ENCODE measurements at places on chromosomes 1 and 21.

DNA sequence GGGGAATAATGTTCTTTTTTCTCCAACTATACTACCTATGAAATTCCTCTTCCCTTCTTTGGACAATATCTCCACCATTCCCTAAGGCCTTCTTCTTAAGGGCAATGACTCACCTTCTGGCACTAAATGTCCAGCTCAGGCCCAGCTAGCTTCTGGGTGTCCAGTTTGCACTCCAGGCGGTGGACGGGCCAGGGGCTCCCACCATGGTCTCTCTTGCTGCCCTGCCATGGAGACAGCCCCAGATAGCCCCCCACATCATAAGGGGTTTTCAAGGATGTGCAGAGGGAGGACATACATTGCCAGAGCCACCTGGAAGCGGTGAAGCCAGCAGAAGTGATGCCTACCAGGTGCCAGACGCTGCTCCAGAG, 43.8 kb downstream of the C1orf198 start:
- DNase-seq = no peak

DNA sequence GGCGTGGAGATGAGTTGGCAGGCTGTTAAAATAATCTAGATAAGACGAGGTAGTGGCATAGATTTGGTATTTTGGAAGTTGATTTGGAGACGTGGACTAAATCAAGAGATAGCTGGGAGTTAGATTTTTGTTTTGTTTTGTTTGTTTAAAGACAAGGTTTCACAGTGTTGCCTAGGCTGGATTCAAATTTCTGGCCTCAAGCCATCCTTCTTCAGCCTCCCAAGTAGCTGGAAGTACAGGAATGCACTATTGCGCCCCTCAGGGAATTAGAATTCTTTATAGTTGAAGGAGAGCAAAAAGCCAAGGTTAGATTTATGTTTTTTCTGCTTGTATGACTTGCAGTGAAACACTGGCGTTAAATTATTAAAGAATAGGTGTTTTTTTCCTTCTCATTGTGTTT, 22.3 kb upstream of the SNRPE start:
- DNase-seq = no peak

DNA sequence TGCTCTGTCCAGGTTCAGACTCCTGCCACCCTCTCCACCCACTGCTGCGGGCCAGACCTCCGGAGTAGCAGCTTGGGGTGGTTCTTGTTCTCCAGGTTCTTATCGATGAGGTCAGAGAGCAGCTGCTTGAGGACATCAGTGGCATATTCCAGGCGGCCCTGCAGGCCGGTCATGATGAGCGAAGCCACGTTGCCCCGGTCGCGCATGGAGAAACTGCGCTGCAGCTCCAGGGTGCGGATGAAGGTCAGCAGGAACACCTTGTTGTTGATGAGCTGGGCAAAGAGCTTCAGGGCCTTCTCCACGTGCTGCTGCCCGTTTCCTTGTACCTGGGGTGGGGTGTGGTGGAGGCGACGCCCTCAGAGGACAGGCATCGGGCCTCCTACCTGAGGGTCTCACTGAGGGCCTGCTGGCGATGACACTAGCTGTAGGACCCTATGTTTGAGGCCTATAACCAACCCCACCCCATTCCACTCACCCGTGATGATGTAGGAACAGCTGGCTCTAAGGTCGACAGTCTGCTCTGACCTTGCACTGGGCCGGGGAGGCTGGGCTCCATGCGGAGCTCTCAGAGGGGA, 131.2 kb upstream of the CD34 start:
- no peak for DNase-seq

DNA sequence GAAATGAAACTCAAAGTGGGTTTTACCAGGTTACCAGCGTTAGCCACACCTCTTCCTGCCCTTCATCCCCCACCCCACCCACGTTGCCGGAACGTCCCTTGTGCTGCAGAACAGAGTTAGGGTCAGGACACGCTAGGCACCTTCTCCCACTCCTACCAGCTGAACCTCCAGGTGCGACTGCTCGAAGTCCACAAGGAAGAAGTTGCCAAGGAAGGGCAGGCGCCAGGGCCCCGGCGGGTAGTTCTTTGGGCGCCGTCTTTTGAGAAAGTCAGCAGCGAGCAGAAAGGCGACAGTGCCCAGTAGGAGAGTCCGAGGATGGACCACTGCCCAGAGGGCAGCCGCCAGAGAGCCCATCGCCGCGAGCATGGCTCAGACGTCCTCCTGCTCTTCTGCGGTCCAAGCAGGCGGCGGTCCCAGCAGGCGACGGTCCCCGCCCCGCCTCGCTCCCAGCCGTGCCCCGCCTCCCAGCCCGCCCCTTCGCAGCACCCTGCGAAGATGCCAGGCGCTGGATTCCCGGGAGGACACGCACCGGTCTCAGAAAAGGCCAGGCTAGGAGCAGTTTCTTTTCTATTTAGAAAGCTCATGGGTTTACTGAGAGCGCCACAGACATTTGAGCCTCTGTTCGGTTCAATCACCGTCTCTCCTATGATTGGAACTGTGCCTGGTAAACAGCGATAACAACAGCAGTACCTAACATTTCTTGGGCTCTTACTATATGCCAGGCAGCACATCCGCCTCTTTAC, at the start of gene CYP2J2:
Gene CYP2J2, minus strand, starts transcription at position 393 of the 743 bp plus-strand sequence. Its CDS starts 27 bp downstream, at position 366.
- DNase-seq = peak; percentile 27

- no peak for DNase-seq
Observed at GRCh38 chr1:10904396-10905358, 107.8 kb upstream of the TARDBP start.

- no peak for DNase-seq
Observed at GRCh38 chr1:41652384-41653265, 168.1 kb upstream of the EDN2 start.

DNA sequence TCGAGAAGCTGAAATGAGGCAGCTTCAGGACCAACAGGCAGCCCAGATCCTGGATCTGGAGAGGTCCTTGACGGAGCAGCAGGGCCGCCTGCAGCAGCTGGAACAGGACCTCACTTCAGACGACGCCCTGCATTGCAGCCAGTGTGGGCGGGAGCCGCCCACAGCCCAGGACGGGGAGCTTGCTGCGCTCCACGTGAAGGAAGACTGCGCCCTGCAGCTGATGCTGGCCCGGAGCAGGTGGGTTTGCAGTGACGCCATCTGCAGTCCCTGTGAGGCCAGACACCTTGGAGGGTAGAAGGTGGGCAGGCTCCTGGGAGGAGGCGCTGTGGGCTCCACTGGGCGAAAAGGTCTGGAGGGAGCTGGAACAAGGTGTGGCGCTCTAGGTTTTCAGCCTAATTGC, 39.7 kb downstream of the PCNT start:
- no peak for DNase-seq

GRCh38 chr1:168136709-168137514, at the start of gene GPR161:
Gene GPR161, minus strand, starts transcription at chr1:168136930. Its CDS starts 32,080 bp downstream, at chr1:168104850.
- DNase-seq = peak; percentile 9

DNA sequence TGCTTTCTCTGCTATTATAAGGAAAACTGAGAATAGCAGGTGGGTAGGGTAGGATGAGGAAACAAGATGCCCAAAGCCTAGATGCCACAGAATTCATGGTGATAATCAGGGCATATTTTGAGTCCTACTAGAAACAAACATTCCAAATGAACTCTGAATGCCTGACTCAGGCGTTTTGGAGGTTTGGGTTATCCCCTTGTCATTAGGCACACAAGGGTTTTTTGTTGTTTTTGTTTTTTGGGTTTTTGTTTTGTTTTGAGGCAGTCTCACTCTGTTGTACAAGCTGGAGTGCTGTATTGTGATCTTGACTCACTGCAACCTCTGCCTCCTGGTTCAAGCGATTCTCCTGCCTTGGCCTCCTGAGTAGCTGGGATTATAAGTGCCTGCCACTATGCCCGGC, 19.2 kb downstream of the SYNC start:
- DNase-seq = no peak

- DNase-seq = no peak
Observed at GRCh38 chr21:41783476-41784180, 16.8 kb upstream of the RIPK4 start.

GRCh38 chr1:27408151-27408550, 15.7 kb downstream of the GPR3 start:
- DNase-seq = no peak

DNA sequence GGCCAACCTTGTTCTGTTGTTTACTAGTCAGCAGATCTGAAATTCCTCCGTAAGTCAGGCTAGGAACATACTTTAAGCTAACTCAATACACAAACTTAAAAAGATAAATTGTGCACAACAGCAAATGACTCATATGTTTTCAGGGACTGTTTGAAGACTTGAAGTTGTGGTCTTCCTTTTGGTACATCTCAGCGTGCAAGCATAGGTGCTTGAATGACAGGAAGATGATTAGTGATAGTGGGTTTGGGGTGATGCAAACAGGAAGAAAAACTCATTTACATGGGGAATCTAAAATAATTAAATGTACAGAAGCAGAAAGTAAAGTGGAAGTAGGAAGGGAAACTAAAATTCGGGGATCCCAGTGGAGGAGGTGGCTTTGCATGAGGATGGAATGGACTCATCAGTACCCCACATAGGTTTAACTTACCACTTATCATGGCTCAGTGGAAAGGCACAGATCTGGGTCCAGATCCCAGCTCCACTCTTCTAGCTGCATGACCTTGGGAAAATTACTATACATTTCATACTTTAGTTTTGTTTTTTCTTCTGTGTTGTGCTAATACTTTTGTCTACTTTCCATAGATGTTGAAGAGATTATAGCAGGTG, 122.3 kb downstream of the XCL2 start:
- DNase-seq = peak; percentile 80

- DNase-seq = no peak
Observed at GRCh38 chr21:15624646-15625045, 105.1 kb upstream of the USP25 start.

- peak; percentile 65 for DNase-seq
Observed at GRCh38 chr1:243264717-243265116, 8.9 kb downstream of the SDCCAG8 start.

DNA sequence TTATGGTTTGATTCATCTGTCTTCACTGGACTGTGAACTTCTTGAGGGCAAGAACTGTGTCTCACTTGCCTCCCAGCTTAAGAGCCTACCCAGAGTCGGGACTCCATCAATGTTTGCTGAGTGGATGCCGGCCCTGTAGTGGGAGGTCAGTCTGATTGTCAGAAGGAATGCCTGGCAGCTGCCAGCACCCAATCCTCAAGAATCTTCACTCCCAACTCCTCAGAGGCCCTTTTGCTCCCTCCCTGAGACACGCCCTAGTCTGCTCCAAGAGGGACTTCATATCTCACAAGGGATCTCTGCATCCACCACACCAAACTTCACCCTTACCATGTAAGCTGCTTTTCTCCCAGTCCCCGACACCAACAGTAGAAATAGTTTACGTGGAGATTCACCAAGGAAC, 15.2 kb upstream of the KDM4A start:
- DNase-seq = no peak

DNA sequence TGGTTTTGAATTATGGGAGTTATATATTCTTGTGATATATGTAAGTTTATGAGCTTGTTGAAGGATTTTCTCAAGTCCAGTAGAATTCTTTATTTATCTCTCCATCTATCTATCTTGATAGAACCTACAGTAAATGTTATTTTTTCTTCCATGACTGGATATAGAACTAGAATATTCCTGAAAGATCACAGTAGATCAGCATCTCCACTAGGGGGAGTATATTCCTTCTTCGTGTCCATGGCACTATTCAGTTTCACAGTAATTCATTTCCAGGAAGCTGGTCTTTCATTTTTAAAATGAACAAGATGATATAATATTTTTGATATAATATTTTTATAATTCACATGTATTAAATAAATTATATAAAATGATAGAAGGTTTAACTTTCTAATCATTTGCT, 18.8 kb downstream of the TMPRSS15 start:
- DNase-seq = peak; percentile 11

DNA sequence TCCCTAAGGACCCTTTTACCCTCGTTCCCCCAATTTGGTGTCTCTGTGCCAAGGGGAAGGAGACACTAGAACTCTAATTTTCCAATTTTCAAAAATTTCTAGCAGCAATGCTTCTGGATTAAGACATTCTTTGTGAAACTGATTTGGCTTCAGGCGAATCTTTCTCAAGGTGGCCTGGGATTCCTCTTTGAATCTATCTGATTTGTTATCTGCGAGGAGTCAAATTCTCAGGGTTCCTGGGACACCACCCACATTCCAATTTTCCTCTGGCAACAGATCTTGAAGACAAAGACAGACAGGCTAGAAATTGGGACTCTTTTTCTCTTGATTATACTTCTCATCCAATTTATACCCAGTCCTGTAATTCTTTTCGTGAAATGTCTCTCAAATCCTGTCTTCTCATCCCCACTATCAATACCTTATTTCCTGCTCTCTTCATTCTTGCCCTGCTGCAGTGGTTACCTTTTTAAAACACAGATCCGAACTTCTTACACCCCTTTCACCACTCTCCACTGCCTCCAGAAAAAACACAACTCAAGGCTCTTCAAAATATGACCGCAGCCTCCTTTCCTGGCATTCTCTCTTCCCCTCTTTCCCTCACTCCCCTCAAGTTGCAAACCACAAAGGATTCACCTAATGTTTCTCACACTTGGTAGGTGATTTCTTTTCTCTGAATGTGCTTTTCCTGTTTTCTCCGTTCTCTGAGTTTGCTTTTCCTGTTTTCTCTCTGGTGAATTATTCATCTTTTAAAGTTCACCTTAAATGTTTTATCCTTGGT, 2.7 kb upstream of the MPZL1 start:
- DNase-seq = no peak

GRCh38 chr1:228315945-228316588, 90.6 kb downstream of the TRIM11 start:
- no peak for DNase-seq

DNA sequence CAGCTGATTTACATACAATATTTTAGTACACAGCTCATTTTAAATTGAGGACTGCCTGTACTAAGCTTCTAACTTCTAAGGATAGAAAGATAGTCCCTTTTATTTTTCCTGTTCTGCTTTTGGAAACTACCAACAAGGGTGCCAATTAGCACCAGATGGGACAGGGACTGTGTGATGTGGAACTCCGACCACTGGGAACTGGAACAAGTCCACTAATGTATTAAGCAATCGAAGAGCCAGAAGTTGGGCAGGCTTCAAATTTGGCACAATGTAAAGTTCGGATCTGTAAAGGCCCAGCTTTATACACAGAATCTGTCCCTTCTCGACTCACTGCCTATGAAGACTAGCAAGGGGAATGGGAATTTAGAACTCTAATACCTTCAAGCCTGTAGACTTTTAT, 149.3 kb downstream of the ZC3H11B start:
- no peak for DNase-seq

- DNase-seq = no peak
Observed at GRCh38 chr1:53702341-53702740, 36.6 kb downstream of the GLIS1 start.

GRCh38 chr21:44875316-44875700, 1.8 kb upstream of the PTTG1IP start:
- DNase-seq = peak; percentile 53

DNA sequence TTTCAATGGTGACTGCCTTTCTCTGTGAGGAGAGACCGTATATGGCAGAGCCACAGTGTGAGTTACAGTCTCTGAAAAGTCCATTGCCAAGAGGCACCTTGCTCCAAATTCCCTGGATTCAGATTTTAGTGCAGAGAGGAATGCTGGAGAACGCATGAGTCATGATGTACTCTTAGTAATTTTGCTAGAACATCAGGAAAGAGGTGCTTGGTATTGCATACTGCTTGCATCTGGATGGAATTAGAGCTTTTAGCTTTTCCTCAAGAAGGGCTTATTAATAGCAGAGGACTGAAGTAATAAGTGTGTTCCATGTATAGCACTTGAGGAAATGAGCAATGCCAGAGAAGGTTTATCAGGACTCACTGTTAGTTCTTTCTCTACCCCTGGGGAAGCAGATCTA, 40.5 kb upstream of the AKT3 start:
- no peak for DNase-seq

- no peak for DNase-seq
Observed at GRCh38 chr1:165075725-165076370, 280.7 kb downstream of the LMX1A start.

GRCh38 chr1:171711643-171712042, 30.2 kb downstream of the VAMP4 start:
- no peak for DNase-seq
